ENCODE measurements at places on chromosomes 4 and X.

GRCh38 chr4:108130955-108131354 lies 37.8 kb downstream of the LEF1 start:
- DNase-seq, result no peak

DNA sequence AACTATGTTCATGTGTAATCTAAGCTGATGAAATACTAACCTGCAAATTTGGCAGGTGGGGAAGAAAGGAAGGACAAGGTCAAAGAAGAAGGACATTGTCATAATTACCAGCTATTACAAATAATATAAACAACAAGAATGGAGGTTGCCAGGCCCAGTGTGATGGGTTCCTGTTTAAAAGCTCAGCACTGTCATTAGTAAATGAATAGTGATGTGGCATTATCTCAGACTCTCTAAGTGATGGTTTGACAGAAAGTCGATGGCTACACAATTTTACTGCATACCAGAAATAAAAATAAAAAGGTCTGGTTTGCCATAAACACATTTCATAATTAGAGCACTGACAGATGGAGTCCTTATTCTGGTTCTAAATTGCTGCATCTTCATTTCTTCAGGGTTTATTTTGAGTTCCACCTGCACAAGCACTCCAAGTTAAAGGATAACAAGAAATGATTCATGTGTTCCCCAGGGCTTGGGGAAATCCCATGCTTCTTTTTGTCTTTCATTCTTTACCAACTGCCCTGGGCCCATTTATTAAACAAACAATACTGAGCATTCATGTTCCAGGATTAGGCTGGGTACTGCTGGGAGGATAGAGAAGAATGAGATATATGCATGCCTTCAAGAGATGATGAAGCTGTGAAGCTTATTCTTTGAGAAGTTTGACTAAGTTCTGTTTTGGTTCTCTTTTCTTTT lies 367.8 kb upstream of the RASGEF1B start:
- DNase-seq, result no peak

DNA sequence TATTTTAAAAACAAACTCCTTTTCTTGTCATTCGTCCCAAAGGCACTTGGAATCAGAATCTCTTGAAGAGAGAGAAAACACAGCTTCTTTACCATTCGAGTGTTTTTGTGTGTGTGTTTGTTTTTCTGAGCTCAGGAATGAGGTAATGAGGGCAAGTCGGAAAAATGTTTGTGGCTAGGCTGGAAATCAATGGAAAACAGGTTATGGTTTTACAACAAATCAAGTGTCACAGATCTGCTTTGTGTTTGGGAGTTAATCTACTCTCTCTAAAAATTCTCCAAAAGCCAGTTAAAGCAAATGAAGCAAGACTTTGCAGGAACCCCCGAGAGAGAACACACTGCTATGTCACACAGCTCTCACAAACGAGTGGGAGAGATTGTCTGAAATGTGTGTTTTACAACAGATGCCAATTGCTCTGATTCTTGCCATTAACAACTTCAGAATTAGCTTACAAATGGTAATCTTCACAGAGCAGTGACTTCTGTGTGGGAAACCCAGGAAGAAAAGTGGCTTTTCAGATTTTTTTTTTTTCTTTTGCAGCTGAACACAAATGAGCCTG lies 264.1 kb downstream of the CBLL2 start:
- DNase-seq, result no peak

DNA sequence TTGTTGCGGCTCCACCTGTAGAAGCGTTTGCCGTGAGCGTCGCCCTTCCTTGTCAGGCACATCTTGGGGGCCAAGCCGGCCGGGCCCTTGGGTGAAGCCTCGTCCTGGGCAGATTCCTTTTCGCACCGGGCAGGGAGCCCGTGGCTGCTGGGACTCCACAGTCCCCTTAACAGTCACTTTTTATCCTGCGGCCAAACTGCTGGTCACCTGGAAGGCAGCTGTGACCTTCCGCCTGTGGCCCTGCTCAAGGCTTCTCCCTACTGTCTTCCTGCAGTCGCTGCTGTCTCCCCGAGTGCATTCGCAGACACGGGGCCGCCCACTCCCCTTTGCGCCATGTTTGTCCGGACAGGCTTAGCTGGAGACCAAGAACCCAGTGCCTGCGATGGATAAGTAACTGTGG lies 55.0 kb downstream of the PCGF3 start:
- DNase-seq, result no peak

- no peak for DNase-seq
These were observed 28.6 kb downstream of the MAGEB1 start for GRCh38 chrX:30275498-30275897.

GRCh38 chr4:40662962-40663604 lies 33.4 kb upstream of the RBM47 start:
- no peak for DNase-seq

DNA sequence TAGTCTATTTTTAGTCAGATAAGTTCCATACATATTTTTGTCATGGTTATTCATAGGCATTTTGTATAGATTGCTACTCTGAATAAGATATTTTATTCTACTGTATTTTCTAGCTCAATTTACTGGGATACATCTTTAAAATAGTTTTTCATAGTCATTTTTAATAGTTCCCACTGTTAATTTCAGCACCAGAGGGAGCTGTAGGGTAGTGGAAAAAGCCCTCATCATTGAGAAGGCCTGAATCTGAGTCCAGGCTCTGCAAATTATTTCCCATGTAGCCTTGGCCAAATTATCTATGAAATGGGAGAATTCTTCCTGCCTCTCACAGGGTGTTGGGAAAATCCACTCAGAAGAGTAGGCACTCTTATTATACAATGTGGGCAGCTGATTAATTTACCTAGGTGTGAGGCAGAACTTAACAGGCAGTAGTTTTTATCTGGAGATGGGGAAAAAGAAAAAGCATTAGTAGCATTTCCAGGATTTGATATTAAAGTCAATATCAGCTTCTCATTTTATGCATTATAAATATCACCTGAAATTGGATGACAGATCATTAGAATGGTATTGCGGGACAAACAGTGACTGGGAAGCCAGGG lies 102.9 kb upstream of the PAQR3 start:
- DNase-seq, result no peak

GRCh38 chrX:109484886-109485285 lies 3.0 kb upstream of the GUCY2F start:
- DNase-seq, result no peak

GRCh38 chrX:44036336-44036735 lies 63.1 kb upstream of the NDP start:
- no peak for DNase-seq

DNA sequence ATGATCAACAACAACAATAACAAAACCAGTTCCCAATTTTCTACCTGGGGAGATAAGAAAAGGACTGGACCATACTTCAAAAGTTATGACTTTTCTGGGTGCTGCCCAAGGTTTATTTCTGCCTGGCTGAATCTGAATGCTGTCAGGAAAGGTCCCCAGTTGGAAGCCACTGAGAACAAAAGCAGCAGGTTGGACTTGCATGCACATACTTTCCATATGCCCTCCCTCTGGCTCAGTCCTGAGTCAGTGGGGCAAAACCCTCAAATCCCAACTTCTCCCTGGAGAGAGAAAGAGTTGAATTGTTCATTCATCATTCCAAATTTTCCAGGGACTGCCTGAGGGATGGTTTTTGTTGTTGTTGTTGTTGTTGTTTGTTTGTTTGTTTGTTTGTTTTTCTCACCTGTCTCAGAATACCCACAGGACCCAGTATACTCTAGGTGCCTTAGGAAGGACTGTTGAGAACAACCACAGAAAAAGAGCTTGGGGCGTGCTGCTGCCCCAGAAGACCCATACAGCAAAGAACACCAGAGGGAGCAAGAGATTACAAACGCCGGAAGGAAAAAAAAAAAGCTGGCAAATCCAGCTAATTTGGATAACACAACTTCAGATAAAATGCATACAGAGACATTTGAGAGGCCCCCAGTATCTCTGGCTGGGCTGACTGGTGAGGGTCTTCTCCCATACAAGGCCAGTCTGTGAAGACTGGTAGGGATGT lies 138.9 kb upstream of the INPP4B start:
- no peak for DNase-seq

DNA sequence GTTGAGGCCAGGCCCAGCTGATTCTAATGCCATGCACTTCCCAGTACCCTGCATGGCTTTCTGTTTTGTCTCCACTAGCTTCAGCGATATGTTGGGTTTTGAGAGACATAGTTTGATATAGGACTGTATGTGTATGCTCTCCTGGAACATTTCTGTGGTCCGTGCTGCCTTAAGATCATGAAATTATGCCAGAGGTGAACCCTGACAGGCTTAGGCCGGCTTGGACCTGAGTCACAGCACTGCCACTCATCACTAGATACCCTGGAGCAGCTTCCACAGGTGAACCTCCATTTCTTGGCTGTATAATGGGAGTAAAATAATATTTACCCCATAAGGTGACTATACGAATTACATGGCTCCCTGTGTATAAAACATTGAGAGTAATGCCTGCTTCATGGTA lies 6.4 kb downstream of the SGMS2 start:
- no peak for DNase-seq

- no peak for DNase-seq
These were observed 49.3 kb downstream of the SLC10A7 start for GRCh38 chr4:146472404-146472803.

- no peak for DNase-seq
These were observed at the start of gene SMIM10 for GRCh38 chrX:134990801-134991481. Gene SMIM10 (plus strand): TSS chrX:134990991. CDS start chrX:134991096, 105 bp downstream.

DNA sequence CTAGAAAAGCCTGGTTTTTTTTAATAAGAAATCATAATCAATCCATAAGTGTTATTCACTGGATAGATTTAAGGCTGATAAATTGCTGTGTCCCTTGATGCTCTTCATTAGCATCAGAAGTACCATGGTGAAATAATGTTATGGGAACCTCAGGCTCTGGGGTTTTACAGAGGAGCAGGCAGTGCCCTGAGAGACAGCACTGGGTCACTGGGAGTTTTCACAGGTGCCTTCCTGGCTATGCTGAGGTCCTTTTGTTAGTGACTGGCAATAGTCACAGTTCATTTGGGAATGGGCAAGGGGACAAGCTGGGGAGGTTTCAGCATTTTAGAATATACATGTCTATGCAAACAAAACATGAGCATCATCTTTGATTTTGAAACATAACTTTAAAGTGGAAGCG lies 38.6 kb downstream of the ANK2 start:
- DNase-seq, result no peak

GRCh38 chrX:154373340-154374306 lies 811 bp downstream of the FLNA start:
- DNase-seq, result no peak

DNA sequence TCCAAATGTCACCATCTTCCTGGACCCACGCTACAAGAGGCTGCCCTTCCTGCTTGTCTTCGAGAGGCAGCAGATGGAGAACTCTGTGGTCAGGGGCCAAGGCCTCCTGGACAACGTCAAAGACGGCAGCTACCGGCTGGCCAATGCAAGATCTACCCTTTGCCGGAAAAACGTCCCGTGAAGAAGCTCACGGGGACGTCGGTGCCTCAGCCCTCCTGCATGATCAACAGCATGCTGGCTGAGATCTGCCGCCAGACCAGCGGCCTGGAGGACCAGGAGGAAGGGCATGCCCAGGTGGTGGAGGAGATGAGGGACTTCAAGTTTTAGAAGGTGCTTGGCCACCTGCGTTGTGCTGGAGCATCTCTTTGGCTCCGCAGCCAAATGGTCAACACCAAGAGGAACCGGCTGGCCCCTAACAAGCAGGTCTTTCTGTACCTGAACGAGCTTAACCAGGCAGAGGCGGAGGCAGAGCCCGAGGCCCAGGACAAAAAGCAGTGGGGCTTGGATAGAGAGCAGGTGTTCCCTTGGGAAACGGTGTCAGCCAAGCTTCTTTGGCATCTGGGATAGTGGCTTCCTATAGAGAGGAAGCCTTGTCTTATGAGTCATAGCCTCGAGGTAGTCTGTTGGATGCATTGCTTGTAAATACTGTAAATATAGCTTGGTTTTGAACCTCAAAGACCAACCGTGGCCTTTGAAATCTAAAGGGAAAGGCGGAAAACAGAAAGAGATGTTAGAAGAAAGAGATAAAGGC lies 94.8 kb upstream of the ELOVL6 start:
- DNase-seq, result no peak

DNA sequence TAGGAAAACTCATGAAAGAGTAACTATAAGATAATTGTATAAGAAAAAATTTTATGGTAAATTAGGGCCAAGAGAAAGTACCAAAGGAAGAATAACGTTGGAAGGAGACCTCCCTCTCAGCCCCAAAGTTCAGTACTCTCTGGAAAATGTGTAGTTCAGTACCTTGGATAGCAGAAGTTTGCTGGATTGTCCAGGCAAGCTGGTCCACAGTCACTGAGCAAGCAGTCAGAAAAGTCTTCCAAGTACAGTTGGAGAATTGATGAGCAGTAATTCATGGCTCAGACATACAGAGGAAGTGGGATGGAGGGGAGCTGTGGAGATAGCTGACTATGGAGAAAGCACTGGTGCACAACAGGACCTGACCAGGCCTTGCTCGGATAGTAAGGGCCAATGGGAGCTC lies 598.2 kb upstream of the NDST4 start:
- DNase-seq, result no peak

DNA sequence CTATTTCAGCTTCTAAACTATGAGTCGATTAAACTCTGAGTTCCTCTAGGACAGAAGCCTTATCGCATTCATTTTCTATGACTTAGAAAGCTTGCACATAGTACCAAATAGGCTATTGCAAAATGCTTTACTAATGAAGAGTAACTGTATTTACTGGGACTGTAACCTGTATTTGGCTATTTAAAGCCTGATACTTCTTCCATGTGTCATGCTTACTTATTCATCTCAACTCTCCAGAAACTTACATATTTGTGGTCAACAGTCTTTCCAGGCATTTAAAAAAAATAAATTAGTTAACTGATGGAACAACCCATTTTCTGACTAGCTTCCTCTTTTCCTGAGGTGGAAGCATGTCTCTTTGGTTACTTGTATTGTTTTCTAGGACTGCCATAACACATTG lies 467.9 kb downstream of the PCDH11X start:
- DNase-seq, result no peak

DNA sequence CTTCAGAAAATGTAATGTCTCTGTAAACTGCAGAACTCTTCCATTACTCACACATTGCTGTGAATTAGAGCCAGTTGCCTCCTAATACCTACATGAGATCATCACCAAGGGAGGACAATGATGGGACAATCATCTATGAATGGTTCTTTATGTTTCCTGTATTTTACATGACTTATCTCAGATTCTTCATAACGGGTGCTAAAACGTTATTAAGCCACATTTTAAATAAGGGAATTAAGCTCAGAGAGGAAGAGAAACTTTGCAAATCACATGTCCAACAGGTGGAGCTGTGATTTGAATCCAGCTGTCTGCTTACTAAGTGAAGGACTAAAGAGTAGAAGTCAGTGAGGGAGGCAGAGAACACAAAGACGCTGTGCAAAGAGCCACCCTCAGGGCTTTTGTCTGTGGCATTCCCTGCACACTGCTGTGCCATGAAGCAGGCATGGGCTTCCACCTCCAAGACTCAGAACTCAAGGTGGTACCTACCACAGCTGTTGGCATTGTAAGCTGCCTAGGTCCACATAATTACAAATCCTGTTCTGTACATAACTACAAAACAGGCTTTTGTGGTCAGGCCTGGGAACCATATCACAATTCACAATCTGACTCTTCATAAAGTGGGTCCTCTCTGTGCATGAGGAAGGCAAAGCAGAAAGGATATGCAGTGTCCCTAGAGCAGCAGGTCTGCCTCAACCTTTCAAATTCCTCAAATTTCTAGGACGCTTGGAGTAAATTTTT lies 12.8 kb downstream of the TBC1D9 start:
- DNase-seq, result no peak
